ENCODE measurements at places on chromosomes 4 and X.

- DNase-seq: no peak
Measured at GRCh38 chrX:77949840-77950239, 19.6 kb downstream of the PGAM4 start.

DNA sequence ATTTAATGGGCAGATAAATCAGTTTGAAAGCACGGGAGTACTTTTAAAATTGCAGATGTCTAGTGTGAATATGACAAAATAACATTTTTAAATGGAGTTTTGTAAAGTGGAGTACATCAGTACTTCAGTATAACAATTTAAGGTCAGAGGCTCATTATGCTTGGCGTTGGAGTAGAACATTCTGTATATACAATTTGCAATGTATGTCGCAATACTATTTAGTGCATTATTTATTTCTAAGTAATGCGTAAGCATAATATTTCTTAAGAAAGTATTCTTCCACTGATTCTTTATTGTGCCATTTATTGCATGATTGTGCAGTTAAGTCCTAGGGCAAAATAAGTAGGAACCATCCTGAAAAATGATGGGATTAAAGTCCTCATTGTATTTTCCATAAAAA, 461.6 kb downstream of the AFF2 start:
- DNase-seq: no peak

DNA sequence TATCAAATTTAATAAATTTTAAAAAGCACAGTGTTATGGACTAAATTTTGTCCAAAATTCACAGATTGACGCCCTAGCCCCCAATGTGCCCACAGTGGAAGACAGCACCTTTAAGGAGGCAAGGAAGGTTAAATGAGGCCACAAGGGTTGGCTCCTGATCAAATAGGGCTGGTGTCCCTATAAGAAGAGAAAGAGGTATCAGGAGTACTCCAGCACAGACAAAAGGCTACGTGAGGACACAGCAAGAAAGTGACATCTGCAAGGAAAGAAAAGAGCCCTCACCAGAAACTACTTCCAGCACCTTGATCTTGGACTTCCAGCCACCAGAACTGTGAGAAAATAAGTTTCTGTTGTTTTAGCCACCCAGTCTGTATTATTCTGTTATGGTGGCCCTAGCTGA, 48.8 kb downstream of the FAM13A start:
- no peak for DNase-seq

GRCh38 chr4:27270435-27270834, 409.8 kb downstream of the STIM2 start:
- DNase-seq: no peak

GRCh38 chrX:44343412-44344141, at the start of gene EFHC2:
TSS of gene EFHC2 (minus strand) at chrX:44343672. CDS start at chrX:44343588, 84 bp downstream.
- DNase-seq: peak; percentile 28

GRCh38 chr4:30904588-30904987, 184.4 kb downstream of the PCDH7 start:
- DNase-seq: no peak

GRCh38 chr4:74934888-74935287, 2.0 kb downstream of the PARM1 start:
- DNase-seq: no peak

- no peak for DNase-seq
Measured at GRCh38 chrX:133926809-133927208, 58.6 kb downstream of the GPC3 start.

DNA sequence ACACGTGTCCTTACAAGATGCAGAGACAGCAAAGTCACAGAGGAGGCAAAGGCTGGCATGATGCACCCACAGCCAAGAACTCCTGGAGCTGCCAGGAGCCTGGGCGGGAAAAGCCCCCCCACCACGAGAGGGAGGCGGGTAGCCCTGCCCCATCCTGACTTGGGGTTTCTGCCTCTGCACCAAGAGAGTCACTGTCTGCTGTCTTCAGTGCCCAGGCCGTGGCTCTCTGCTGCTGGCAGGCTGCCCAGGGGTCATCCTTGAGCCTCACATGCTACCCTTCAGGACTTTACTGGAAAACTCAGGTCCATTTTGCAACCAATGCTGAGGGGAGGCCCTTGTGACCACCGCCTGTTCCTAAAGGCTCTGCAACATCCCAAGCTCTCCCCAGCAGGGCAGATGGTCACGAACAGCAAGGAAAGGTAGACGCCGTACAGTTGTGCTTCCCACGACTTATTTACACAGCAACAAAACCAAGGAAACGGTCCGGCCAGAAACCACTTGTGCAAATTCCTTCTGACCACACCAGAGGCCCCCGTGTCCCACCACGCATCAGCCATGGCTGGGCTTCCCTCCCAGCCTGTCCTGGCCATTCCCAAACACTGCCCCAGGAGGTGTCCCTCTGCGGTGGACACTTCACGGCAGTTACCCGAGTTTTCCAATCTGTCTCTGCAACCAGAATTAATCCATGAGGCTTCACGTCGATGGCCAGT, 56.9 kb downstream of the ACOX3 start:
- no peak for DNase-seq

DNA sequence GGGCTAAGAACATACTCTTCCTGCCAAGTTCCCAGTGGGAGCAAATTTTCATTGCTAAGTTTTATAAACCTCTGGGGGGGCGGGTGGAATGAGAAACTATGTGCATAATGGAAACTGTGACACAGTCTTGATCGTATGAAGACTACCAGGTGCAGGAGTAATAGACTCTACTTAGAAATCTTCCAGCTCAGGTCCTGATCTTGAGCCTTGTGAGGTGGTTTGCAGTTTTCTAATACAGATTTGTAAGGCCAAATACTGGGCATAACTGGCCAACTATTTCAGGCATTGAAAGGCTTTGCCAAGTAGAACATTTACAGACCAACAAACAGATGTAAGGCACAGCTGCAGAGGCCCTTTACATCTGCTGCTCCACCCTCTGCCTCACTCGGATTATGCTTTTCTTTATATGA, 89.7 kb upstream of the CBR4 start:
- DNase-seq: no peak

- no peak for DNase-seq
Measured at GRCh38 chr4:89906777-89907521, 12.3 kb downstream of the MMRN1 start.

GRCh38 chr4:123093236-123093635, 170.8 kb upstream of the NUDT6 start:
- DNase-seq: no peak

GRCh38 chrX:110050901-110051300, 48.0 kb downstream of the TMEM164 start:
- DNase-seq: no peak

- no peak for DNase-seq
Measured at GRCh38 chr4:113173793-113174264, 124.4 kb downstream of the ANK2 start.

GRCh38 chr4:1579001-1579900, 104.9 kb downstream of the FAM53A start:
- peak; percentile 74 for DNase-seq

DNA sequence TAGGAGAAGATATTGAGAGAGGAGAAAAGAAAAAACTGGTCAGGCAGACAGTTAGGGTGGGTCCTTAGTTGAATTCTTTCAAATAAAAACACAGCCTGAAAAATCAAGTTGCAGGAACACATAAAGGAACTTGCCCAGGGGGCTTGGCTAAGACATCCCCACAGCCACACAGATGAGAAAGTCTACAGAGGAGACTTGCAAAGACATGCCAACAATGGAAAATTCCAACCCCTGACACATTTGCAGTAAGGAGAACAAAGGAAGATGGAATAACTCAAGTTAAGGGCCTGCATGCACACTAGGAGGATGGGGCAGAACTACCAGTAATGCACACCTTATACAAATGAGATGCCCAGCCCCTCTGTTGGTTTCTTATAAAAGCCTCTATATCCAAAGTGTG, 197.6 kb downstream of the CPXCR1 start:
- no peak for DNase-seq

- DNase-seq: no peak
Measured at GRCh38 chrX:123083924-123084323, 100.2 kb upstream of the GRIA3 start.

GRCh38 chrX:71052721-71053120, 15.4 kb downstream of the SNX12 start:
- no peak for DNase-seq

- no peak for DNase-seq
Measured at GRCh38 chr4:47705326-47705981, 132.4 kb downstream of the CORIN start.

DNA sequence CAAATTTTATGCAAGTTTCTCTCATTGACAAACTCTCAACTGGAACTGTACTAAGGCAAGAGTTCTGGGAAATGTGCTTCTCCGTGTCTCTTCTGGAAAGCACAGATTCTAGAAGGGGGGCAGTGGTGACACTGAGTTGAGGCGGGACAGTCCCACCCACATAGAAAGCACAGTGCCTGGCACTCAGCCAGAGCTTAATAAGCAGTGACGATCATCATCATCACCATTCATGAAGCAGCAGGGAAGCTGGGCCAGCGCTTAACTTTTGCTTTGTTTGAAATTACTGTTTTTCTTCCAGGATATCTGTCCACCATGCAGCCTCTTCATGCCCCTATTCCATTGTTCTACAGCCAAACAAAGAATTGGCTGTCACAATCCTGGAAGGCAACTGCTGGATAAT, 60.3 kb downstream of the BEND2 start:
- DNase-seq: no peak

- no peak for DNase-seq
Measured at GRCh38 chr4:101970547-101971155, 180.1 kb downstream of the BANK1 start.

GRCh38 chr4:108135549-108136209, 33.1 kb downstream of the LEF1 start:
- DNase-seq: no peak

DNA sequence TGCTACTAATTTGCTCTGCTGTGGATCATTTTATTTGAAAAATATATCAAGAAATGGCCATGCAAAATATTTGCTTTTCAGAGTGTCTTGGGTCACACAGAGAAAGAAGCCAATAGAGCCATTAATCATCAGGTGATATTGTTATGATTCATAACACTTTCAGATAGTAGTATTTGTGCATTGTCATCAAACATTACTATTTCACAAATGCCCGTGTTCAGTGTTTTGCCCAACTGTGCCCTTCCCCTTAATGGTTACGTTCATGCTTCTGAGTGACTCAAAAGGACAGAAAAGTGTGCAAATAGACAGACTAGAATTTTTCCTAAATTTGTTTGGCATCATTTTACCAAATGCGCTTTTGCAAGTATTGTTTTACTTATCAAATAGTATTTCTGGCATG, 46.5 kb downstream of the PHOX2B start:
- DNase-seq: no peak

- DNase-seq: no peak
Measured at GRCh38 chr4:155811083-155811482, 52.3 kb downstream of the GUCY1B1 start.

- DNase-seq: no peak
Measured at GRCh38 chrX:108399418-108400165, 38.6 kb downstream of the COL4A6 start.

DNA sequence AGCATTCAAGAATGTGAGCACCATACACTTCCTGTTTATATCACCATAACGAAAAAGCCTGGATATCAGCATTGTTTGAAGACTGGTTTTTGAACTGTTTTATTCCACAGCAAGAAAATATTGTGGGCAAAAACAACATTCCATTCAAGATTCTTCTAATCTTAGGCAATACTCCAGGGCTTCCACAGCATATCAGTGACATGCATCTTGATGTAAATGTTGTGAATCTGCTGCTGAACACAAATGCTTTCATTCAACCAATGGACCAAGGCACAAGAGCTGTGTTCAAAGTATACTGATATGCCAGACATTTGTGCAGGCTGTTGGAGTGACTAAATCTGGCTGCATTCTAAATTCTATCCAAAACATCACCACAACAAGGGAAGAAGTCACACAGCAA, 260.1 kb upstream of the ETNPPL start:
- DNase-seq: no peak

DNA sequence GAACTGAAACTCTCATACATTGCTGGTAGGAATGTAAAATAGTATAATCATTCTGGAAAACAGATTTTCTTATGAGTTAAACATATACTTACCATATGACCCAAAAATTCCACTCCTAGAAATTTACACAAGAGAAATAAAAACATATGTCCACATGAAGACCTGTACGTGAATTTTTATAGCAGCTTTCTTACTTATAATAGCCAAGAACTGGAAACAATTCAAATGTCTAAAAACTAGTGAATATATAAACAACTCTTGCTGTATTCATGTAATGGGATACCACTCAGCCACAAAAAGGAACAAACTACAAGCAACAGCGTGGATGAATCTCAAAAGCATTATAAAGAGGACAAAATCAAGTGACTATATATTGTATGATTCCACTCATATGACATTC, 27.5 kb downstream of the TMEM156 start:
- no peak for DNase-seq

DNA sequence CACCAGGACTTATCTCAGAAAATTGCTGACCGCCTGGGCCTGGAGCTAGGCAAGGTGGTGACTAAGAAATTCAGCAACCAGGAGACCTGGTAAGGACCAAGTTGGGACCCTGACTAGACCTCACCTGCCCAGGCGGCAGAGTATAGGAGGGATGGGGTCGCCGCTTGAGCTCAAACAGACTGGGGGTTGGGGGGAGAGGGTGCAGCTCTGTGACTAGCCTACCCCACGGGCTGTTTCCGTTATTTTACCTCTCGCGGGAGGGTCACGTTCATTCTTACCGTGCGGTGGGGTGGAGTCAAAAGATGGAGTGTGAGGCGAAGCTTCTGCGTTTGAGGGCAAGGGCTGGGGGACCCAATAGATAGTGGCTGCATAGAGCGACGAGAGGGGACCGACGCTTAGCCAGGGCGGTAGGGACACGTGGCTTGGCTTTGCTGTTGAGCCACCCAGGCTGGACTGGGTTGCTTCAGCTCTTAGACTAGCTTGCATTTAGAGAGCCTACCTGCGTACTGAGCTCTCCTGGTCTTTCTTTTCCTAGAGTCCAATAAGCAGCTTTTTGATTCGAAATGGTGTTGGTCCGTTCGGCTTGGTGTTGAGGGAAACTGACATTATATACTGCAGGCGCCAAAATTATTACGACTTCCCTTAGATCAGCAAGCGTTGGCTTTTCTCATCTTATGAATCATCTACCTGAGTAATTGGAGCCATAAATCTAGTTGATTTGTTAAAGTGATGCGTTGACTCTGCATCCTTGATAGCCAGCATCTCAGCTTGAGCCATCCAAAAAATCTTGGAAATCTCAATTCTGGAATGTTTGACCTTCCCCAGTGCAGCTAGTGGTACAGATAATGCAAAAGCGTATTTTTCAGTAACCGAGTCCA, 591 bp downstream of the PRPS1 start:
- peak; percentile 29 for DNase-seq

DNA sequence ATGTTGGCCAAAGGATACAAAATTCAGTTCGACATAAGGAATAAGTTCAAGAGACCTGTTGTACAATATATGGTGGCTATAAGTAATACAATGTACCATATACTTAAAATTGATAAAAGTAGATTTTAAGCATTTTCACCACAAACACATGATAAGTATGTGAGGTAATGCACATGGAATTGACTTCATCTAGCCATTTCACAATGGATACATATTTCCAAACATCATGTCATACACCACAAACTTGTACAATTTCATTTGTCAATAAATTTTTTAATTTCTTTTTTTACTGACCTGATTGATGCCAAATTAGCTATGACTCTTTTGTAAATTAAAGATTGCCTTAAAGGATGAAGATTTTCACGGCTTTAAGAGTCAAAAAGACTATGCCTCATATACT, 103.1 kb upstream of the VCX2 start:
- no peak for DNase-seq

- DNase-seq: no peak
Measured at GRCh38 chrX:79466636-79467035, 99.5 kb upstream of the ITM2A start.

All from activated CD4-positive, alpha-beta T cell treated with anti-CD3 and anti-CD28 coated beads, Interleukin-2, amount 50 U/mL, for 4 hours (primary cell).